ENCODE measurements at places on chromosomes 1 and 21. TPM values are rescaled to one million over a fixed set of nuclear protein-coding genes. Genes with fewer than 3 reads are reported as not detected.

Gene CASQ1
- 732 TPM for polyA plus RNA-seq

Gene SPRR2F
- not detected for polyA plus RNA-seq

DNA sequence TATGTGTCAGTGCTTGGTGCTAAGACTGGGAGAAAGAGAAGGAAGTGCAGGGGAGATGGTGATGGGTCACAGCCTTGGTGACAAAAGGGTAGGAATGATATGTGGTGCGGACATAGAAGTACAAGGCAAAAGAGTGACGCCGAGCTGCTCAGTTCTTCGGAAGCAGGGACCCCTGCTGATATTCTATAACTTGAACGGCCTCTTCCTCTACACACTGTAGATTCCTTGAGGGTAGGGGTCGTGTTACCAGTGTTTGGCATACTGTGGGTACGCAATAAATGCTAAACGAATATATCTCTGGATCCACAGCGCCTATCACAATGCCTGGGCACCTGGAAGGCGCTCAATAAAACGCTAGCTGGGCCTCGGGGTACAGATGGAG lies 488 bp downstream of the DBT start:
- DNase-seq, result no peak

Gene DPH2
- polyA plus RNA-seq, result 19.3 TPM

Gene ZYG11A
- 0.18 TPM for polyA plus RNA-seq

Gene LRIF1
- polyA plus RNA-seq, result 9.0 TPM

DNA sequence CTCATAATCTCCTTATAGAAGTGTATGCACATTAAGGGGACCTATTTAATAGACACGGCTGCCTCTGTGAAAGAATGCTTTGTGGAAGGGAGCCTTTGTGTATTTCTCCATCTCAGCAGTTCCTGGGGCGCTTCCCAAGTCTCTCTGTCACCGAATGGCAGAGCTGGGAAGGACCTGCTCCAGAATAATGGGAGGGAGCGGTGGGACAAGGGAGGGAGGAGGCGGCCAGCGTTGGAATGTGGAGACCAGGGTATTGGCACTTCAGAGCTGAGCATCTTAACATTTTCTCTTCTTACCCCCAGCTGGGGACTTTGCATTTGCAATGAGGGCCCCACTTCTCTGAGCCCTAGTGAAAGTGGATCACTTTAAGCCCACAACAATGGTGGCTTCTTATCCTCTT lies 23.9 kb downstream of the CACHD1 start:
- no peak for DNase-seq

- DNase-seq, result no peak
These were observed 454.0 kb downstream of the PLPP3 start for GRCh38 chr1:56125316-56125715.

Gene SIM2
- 2.6 TPM for polyA plus RNA-seq

DNA sequence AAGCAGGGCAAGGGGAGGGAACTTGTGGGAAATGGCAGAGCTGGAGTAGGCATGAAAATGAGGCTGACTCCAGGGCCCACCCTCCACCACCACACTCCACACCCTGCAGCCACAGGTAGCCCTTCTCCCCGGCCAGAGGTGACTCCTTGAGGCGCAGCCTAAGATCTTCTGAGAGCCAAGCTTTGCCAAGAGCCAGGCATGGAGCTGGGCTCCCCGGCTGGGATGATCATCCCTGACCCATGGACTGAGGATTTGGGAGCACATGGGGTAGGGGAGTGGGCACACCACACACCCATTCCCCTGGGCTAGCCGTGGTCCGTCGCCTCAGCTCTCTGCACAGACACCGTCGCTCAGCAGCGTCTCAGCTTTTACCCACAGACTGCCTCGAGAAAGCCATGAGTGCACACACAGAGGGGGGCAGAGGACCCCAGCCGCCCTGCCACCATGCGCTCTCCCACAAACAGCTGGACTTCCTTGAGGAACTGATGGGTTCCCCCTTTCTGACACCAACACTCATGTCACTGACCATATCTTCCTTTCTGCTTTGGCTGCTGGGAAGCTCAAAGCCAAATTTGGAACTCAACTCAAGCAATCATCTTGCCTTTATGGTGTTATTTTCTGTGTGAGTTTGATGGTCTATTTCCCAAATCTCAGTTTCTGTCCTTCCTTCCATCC lies 123.6 kb upstream of the RUNX3 start:
- no peak for DNase-seq

Gene C1orf210
- polyA plus RNA-seq, result 0.13 TPM

Gene IFI44
- 15.2 TPM for polyA plus RNA-seq

DNA sequence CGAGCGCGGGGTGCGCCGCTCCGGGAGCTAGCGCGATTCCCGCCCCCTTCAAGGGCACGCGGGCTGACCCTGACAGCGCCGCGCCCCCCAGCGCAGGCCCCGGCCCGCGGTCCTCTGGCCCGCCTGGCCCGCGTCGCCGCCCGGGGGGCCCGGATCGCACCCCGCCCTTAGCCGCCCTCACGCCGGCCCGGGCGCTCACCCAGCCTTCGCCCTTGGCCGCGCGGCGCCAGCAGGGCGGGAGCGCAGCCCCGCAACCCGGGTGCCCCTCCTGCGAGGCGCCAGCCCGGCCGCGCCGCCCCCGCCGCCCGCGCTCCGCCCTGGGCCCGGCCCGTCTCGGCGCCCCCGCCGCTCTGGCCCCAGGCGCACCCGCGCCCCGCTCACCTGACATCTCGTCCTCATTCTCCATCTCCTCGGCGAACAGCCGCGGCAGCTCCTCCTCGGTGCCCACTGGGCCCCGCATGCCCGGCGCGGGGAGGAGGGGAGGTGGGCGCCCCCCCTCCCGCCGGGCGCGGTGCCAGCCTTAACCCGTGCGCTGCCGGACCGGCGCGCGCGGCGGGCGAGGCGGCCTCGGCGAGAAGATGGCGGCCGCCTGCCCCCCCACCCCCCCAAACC lies 451 bp downstream of the CHD5 start:
- DNase-seq, result no peak

Gene PIK3CD
- polyA plus RNA-seq, result 6.1 TPM

Gene TCHH
- polyA plus RNA-seq, result 0.06 TPM

- no peak for DNase-seq
These were observed 48.5 kb upstream of the KCTD3 start for GRCh38 chr1:215518594-215518993.

DNA sequence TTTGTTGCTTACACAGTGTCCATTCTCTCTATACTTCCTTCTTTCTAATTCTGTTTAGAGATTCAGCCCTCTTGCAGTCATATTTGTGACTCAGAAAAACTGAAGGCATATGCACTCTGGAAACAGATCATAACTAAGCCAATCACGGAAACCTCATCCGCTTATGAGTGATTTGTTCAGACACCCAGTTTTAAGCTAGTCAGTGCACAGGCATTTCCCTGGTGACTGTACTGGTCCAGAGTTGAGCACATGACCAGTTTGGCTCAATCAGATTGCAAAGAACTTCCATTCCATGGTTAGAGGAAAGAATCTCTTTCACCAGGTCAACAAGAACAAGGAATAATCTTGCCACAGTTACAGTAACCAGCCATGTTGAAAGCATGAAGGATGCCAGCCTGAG lies 69.2 kb upstream of the SGIP1 start:
- DNase-seq, result peak; percentile 93
